ENCODE measurements at places on chromosomes 3 and 15.
A peak's percentile ranks its signal among the peaks of the same experiment; 100 is the strongest.

DNA sequence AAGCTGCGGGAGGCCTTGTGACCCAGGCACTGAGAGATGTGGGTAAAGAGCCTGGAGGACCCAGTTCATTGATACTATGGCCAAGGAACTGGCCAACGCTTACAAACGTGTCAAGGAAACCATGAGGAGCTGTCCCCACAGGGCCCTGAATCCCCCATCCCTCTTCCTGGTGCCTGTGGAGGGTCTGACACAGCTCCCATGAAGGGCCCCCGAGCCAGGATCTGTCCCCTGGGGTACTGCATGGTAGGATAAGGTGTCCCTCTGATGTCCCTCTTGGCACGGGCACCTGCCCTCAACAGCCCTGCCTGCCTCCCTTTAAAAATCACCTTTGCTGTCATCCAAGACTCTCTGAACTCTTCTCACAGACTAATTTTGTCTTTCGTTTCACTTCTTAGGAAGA, 122.4 kb downstream of the ADCY5 start:
- DNase-seq = no peak

- no peak for DNase-seq
Observed at GRCh38 chr3:140438736-140439470, 239.0 kb upstream of the TRIM42 start.

DNA sequence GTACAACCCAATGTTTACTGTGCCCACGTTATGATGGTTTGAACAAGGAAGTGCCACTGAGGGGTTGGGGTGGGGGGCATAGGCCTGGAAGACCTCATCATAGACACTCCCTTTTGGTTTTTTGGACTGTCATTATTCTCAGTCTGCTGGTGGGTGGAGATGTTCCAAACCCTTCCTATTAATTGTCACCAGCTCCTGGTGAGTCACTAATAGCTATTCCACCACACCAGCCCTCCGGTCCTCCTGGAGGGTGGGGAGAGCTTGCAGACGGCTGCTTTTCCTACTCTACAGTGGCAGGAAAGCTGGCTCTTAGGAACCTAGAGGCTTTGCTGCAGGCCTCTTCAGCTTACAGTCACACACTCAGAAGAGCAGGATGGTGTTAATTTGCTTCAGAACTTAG, 9.0 kb upstream of the COPG1 start:
- DNase-seq = no peak

- DNase-seq = no peak
Observed at GRCh38 chr15:55230051-55230670, 33.4 kb upstream of the RSL24D1 start.

DNA sequence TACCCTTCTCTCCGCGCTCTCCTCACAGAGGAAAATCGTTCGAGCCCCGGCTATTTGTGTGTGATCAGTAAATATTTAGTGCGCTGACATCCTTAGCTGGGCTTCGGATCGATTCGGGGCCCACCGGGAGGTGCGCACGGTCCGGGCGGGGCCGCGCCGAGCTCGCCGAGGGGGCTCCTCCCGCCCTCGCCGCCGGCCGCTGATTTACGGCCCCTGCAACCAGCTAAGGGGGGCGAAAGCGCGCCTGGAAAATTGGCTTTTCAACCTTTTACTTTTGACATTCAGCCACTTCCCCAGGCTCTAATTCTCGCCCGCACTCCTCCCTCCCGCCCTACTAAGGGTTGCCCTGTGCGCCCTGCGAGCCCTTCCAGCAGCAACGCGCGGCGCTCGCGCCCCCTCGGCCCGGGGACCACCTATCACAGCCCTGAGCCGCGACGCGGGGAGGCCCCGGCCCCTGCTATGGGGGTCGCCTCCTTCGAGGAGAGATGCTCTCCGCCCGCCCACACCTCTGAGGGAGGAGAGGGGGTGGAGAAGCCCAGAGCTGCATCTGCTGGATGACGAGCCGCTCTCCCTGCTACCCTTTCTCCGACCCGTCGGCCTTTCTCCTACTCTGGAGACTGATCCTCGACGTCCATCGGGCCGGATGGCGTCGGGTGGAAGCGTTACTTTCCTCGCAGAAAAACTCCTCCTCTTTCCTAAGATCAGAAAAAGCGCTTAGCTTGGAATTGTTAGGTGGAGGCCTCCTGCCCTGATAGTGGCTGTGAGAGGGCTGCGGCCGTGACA, 7.8 kb upstream of the NR2F2 start:
- DNase-seq = no peak

GRCh38 chr15:46934851-46935250, 782.5 kb upstream of the SEMA6D start:
- DNase-seq = no peak

DNA sequence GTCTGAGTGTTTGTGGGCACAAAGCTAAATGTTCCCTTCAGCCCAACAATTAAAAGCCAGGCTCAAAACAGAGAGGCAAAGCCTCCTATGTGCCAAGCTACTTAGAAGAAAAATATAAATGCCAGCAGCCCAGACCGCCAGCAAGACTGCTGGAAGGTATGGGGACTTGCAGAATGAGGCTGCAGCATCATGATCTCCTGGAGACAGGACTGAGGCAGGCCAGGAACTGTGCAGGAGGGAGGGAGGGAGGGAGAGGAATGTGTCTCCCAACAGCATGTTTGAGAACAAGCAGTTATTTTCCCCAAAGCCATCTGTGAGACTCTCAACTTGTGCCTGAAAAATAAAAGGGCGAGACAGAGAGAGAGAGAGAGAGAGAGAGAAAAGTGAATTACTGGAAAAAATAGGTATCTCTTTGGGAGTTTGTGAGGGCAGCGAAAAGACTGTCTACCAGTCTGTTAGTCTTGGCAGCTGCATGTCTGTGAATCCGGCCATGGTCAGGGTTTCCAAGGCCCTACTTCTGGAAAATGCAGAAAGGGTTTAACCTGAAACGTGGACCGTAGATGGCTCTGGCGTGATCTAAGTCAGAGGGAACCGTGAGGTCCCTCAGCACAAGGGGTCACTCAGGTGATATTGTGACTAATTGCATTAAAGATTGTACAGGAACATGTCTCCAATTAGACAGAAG, 139.7 kb upstream of the COL8A1 start:
- DNase-seq = no peak

- no peak for DNase-seq
Observed at GRCh38 chr3:14228681-14229470, 50.3 kb downstream of the LSM3 start.

GRCh38 chr3:63076357-63076756, 201.1 kb upstream of the CADPS start:
- DNase-seq = no peak

- DNase-seq = no peak
Observed at GRCh38 chr3:69052472-69052898, 352 bp upstream of the TMF1 start.

- no peak for DNase-seq
Observed at GRCh38 chr15:40002295-40002694, 36.7 kb downstream of the SRP14 start.

DNA sequence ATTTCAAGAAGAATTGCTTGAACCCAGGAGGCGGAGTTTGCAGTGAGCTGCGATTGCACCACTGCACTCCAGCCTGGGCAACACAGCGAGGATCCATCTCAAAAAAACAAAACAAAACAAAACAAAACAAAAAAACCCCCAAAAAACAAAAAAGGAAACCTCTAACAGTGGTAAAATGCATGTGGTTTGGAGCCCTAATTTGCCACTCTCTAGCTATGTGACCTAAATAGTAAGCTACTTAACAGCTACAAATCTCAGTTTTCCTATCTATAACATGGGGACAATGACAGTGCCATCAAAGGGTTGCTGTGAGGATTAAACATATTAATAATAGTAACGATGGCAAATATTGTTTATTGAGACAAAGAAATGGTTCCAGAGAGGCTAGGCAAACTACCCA, 119.4 kb upstream of the LMOD3 start:
- DNase-seq = no peak

DNA sequence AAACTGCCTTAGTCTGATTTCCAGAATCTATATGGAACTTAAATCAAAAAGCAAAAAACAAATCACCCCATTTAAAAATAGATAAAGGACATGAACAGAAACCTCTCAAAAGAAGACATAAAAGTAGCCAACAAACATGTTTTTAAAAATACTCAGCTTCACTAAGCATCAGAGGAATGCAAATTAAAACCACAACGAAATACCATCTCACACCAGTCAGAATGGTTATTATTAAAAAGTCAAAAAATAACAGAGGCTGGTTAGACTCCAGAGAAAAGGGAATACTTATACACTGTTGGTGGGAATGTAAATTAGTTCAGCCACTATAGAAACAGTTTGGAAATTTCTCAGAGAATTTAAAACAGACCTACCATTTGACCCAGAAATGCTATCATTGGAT, 367.9 kb downstream of the ZIC4 start:
- DNase-seq = no peak

GRCh38 chr3:110969229-110970211, 102.1 kb upstream of the NECTIN3 start:
- DNase-seq = no peak

- DNase-seq = peak; percentile 21
Observed at GRCh38 chr3:188950832-188951489, 220.8 kb upstream of the TPRG1 start.

DNA sequence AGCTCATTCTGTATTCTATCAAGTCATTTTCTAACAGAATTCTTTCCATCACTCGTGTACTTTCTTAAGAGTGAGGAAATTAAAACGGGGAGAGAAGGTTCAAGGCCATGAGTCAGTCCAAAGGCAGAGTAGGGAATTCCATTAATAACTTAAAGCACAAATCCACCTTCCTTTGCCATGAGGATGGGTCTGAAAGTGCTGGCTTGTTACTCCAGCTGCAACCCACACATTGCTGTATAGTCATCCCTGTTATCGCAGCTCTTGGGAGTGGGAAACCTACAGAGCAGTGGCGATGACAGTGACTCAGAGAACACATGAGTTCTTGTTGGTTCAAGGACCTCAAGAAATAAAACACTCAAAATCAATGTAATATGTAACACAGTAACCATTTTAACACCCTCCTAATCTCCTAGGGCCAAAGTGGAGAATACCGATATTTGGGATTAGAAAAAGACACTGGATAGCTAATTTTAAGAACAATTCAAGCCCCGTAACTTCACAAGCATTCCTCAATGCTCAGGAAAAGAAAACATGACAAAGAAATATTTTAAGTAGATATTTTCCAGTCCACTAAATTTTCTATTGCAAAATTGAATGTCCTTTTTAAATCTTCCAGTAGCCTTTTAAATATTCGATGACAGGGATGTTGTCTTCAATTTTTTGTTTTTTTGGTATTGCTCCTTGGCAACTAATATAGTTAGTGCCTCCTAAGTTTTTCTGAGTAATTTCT, 179.9 kb upstream of the THBS1 start:
- DNase-seq = no peak

- no peak for DNase-seq
Observed at GRCh38 chr3:143123353-143123984, 3.9 kb downstream of the CHST2 start.

DNA sequence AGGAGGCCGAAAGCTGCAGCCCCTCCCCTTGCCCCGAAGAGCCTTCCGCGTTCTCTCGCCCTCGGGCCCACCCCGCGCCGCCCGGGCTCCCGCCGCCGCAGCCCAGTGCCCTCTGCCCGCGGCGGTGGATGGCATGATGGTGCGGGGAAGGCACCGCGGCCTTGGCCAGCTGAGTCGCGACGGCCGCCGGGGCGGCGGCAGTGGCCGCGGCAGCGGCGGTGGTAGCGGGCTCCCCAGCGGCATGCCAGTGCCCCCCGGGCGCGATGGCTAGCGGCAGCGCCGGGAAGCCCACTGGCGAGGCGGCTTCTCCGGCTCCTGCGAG, 1.2 kb downstream of the TLNRD1 start:
- no peak for DNase-seq

- no peak for DNase-seq
Observed at GRCh38 chr3:184637705-184638104, 74.2 kb downstream of the MAGEF1 start.

DNA sequence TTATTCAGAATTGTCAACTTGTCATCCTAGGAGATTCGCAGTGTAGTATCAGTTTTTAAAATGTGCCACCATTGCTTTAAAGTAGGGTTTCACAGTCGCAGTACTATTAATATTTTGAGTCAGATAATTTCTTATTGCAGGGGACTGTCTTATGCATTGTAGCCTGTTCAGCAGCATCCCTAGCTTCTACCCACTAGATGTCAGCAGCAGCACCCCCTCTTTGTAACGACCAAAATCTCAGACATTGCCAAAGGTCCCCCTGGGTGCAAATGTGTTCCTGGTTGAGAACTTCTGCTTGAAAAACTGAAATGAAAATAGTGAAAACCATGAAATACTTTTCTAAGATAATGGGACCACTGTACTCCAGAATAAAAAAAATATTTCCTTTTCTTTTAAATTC, 474.8 kb downstream of the CNTN3 start:
- DNase-seq = no peak

GRCh38 chr15:58095415-58095814, 29.9 kb upstream of the ALDH1A2 start:
- no peak for DNase-seq

- DNase-seq = no peak
Observed at GRCh38 chr3:155368786-155369185, 75.3 kb upstream of the STRIT1 start.

DNA sequence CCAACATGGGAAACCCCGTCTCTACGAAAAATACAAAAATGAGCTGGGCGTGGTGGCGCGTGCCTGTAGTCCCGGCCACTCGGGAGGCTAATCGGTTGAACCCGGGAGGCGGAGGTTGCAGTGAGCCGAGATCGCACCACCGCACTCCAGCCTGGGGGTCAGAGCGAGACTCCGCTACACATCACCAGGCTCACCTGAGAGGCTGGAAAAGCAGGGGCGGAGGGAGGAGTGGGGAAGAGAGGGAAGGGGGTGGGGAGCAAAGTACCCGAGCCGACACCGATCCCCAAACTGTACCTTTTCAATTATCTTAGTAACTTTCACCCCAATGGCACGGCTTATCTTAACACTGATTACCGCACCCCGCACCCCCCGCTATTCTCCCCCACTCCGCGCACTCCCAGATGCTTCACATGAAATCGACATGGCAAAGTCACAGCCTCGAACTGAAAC, 46.4 kb upstream of the SYNM start:
- no peak for DNase-seq

DNA sequence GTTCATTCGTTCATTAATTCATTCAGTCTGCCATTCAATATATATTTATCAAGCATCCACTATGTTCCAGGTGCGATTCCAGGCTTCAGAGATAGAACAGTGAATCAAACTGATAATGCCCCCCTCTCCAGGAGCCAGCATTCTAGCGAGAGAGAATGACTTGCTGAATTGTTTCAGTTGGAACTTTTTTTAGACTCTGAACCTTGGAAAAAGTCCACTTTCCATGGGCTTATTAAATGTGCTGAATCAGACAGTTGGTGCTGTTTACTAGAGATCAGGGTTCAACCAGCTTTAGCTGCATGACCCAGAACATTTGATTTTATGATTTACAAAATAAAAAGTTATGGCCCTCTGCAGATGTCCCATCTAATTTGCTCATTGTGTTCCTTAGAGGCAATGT, 213.2 kb downstream of the THSD4 start:
- no peak for DNase-seq

DNA sequence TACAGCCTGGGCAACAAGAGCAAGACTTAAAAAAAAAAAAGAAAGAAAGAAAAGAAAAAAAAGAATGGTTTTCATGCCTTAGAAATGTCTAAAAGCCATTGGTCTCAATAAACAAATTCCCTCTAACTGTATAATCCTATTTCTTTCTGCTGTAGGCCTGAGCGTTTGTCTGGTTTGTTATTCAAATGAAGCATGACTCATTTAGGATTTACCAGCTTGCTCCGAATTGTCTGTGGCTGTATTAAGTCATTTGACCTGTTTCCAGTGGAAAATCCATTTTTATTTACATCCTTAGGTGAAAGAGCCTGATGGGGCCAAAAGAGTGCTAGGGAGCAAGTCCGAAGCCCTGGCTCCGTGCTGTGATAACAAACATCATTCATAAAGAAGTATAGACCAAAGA, 73.8 kb downstream of the BDH1 start:
- DNase-seq = no peak

- no peak for DNase-seq
Observed at GRCh38 chr15:63928185-63928842, 94.6 kb upstream of the HERC1 start.
